Esophagus muscularis mucosa (tissue), 4 donors: ENCODE measurements at places on chromosomes 2 and 18. TPM values are rescaled to one million over a fixed set of nuclear protein-coding genes. Genes with fewer than 3 reads are reported as not detected.

Gene SLC11A1
- total RNA-seq = 5.6 TPM

Gene CDK15
- total RNA-seq = 0.91 TPM

Gene EPG5
- 32.4 TPM for total RNA-seq

Gene UGT1A8
- not detected for total RNA-seq

Gene TXNDC2
- 0.26 TPM for total RNA-seq

Gene CEP68
- total RNA-seq = 21.6 TPM

Gene PRLH
- total RNA-seq = not detected

Gene ACAA2
- 68.1 TPM for total RNA-seq

Gene DNAJC10
- total RNA-seq = 39.1 TPM

Gene APCDD1
- total RNA-seq = 47.1 TPM

Gene ABCG8
- total RNA-seq = not detected

Gene KLHL41
- 2.8 TPM for total RNA-seq

Gene UGT1A3
- total RNA-seq = not detected

Gene TMEM163
- 1.2 TPM for total RNA-seq

Gene SCYGR5
- not detected for total RNA-seq

Gene SCG2
- total RNA-seq = 2.1 TPM

Gene HTR2B
- 16.8 TPM for total RNA-seq

Gene G6PC2
- total RNA-seq = not detected

Gene RNF125
- total RNA-seq = 3.7 TPM

Gene CCT4
- 81.0 TPM for total RNA-seq

Gene KANSL1L
- 29.7 TPM for total RNA-seq

Gene PAX8
- 0.99 TPM for total RNA-seq

Gene SP3
- 102 TPM for total RNA-seq

Gene NAT8
- total RNA-seq = not detected

Gene PRKAG3
- total RNA-seq = not detected

Gene IL36A
- total RNA-seq = not detected

Gene SLC4A3
- total RNA-seq = 20.9 TPM

Gene HOXD9
- total RNA-seq = 0.99 TPM

Gene ARMC9
- 262 TPM for total RNA-seq

Gene MAP3K19
- not detected for total RNA-seq

Gene SCN2A
- 0.13 TPM for total RNA-seq

Gene CPO
- 0.33 TPM for total RNA-seq

Gene VRK2
- total RNA-seq = 29.7 TPM

Gene GLI2
- total RNA-seq = 7.5 TPM

Gene ACVR1C
- total RNA-seq = 0.71 TPM

Gene GALR1
- under 0.01 TPM for total RNA-seq

Gene CKAP2L
- not detected for total RNA-seq

Gene CHRNG
- not detected for total RNA-seq

Gene CSRNP3
- 1.9 TPM for total RNA-seq

Gene CHST9
- 0.42 TPM for total RNA-seq

Gene INO80D
- total RNA-seq = 19.9 TPM

Gene EML4
- 14.5 TPM for total RNA-seq

Gene LBX2
- total RNA-seq = 0.69 TPM

Gene REEP1
- 76.2 TPM for total RNA-seq

Gene LIPG
- total RNA-seq = 1.3 TPM

Gene RMND5A
- 45.7 TPM for total RNA-seq

Gene CCDC74B
- 4.9 TPM for total RNA-seq

Gene FAM98A
- 42.9 TPM for total RNA-seq

Gene ARHGAP28
- 1.7 TPM for total RNA-seq

Gene EFHD1
- 13.3 TPM for total RNA-seq

Gene SCN1A
- total RNA-seq = under 0.01 TPM

Gene OR6B2
- not detected for total RNA-seq

Gene ARHGAP15
- 7.1 TPM for total RNA-seq

Gene CD8B2
- 0.13 TPM for total RNA-seq

Gene RBMS1
- 116 TPM for total RNA-seq

Gene SLC38A11
- 3.8 TPM for total RNA-seq
